ENCODE measurements at places on chromosomes 12 and 14.

- DNase-seq: no peak
These were observed 160.4 kb downstream of the EFCAB11 start for GRCh38 chr14:89794096-89794495.

- DNase-seq: no peak
These were observed 141.3 kb downstream of the CACNA1C start for GRCh38 chr12:2194060-2194459.

DNA sequence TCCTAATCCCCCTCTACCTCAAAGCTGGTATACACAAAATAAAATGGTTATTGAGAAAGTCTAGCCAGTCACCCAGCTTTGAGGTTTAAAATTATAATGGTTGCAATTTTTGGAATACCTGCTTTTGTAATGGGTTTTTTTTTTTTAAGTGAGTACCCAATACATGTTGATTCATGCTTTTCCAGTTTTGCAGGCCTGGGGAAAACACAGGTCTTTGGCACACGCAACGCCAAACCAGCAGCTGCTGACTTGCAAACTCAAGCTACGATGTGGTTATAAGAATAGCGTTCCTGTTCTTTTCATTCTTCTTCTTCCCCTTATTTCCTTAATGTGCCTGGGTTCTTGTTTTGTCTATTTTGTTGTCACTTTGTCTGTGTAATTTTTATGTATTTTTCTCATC lies 233.0 kb downstream of the EGLN3 start:
- DNase-seq: no peak

DNA sequence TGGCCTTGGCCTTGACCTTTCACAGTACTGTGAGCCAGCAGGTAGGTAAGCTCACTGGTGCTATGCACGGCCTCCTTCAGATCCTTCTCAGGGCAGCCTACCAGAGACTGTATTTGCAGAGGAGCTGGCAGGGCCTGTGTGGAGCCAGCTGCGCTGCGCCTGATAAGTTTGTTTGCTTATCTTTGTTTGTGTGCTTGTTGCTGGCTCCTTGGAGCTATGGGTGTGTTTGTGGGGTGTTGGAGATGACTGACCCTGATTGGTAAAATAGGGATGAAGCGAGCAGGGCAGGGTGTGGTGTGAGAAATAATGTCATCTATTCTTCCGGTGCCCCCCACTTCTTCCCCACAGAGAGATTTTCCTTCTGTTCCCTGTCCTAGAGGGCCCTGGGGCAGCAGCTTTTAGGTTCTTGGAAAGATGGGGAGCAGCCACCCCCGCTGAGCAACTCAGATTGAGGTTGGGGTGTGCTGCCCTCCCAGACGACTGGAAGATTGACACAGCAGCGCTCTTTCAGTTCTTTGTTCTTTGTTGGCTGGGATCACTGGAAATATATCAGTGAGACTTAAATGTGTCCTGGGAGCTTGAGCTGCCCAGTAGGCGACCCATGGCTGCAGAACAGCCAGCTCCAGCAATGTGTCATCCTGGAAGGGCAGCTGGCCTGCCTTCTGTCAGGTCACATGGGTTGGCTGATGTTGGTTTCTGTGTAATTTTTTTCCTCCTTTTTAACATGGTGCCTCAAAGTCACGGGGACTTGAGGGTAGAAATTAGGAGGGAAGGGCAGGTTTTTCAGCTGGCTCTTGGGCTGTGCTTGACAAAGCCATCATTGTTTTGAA lies 19.6 kb downstream of the MLXIP start:
- no peak for DNase-seq

DNA sequence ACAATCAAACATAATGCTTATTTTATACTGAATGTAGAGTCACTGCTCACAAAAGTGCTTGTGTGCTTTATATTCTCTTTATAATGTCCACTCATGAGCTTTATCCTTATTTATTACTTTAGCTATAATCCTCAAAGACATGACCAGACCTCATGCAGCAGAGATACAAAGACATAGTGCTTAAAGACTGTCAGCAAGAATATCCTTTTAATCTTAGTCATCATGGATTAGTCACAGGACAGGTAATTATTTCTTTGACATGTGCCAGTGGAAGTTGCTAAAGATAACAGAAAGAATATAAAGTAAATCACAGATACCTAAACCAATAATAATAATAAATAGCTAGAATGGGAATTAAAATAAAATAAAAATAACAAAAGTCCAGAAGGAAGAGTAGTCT lies 707.5 kb downstream of the BCL11B start:
- no peak for DNase-seq

- DNase-seq: no peak
These were observed 219.7 kb upstream of the TMPO start for GRCh38 chr12:98295681-98296080.

GRCh38 chr14:89672636-89673511 lies 255.8 kb upstream of the FOXN3 start:
- no peak for DNase-seq

- no peak for DNase-seq
These were observed 64.4 kb downstream of the RGS6 start for GRCh38 chr14:71996610-71997009.

DNA sequence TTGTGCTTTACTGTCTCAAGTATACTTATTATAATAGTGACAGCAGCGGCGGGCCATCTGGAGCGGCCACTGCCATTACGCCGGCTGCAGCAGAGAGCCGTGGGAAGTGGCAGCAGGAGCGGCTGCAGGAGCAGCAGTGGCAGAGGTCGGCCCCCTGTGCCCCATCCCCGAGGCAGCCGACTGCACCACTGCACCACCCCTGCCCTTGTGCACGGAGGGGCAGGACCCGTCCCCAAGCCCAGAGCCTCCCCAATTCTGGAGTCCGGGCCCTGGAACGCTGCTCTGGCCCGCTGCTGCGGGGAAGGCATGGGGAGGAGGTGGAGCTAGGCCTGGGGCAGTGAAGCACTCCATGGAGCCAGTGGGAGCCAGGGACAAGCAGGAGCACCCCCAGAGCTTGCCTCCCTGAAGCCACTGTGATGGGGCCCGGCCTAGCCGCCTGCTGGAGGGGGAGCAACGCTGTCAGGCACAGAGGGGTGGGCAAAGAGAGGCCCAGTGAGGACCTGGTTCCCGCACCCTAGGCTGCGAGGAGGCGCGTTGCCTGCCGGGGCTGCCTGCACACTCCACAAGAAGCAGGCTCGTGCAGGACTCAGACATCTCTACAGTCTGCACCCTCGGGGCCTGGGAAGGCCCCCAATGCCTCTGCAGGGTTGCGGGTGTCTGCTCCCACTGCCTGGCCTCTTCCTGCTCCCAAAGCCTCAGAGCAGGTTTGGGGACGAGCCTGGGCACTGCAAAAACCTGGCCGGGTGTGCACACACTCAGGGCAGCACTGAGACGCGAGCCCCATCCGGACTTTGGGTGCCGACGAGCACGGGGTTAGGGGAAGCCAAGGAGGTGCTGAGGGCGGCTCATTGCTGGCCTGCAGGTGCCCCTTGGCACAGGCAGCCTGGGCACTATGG lies 74.2 kb upstream of the RASSF8 start:
- no peak for DNase-seq

Measured in stimulated activated CD4-positive, alpha-beta T cell treated with anti-CD3 and anti-CD28 coated beads, Interleukin-1b, Interleukin-23, amount 100 ng/mL, for 24 hours (primary cell).